ENCODE measurements at places on chromosomes 1 and 21.

DNA sequence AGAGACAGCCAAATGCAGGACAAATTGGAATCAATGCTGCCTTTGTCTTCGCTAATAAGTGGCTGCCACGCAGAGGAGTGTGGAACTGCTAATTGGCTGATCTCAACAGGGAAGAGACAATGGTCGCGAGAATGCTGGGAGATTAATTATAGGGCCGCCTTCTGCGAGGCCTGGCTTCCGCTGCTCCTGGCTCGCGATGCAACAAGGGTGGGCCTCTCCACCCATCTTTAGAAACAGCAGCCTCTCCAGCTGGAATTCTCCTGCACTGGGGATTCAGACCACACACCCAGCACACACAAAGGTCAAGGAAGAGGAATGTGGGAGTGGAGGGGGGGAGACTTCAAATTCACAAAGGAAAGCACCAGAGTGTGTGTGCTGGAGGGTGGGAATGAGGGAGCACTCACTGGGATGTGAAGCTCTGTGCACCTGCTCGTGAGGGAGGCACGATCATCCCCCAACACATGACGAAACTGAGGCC, 200.7 kb upstream of the GRIK3 start:
- DNase-seq: no peak

DNA sequence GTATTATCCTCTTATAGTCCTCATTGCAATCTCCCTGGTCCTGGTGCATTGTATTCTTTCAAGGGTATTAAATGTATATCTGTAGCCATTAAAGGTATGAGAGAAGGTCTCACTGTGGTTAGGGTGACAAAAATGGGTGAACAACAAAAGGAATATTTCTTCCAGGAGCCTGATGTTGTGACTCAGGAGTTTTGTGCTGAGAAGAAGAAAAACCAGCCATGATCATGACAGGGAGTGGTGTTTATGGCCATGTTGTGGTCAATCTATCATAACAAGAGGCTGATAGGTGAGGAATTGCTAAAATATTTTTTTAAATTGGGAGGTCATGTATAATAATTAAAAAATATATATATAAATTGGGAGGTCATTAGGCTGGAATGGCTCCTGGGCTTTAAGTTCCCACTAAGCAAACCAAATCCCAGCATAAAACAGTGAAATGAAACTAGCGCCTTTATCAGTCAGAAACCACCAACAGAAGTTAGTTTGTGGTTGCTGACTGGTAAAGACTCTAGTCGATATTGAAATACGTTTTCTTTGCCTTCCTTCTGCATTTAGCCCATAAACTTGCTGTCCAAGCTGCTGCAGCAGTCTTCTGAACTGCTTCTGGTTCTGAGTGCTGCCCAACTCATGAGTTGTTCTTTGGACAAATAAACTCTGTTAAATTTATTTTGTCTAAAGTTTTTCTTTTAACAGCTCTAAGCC, 60.3 kb downstream of the TBX19 start:
- DNase-seq: no peak

- DNase-seq: no peak
Observed at GRCh38 chr1:94864821-94865220, 44.7 kb downstream of the SLC44A3 start.

GRCh38 chr1:231619257-231619634, 7.3 kb upstream of the DISC1 start:
- DNase-seq: no peak

- no peak for DNase-seq
Observed at GRCh38 chr1:28154078-28154594, 22.4 kb downstream of the PTAFR start.

- no peak for DNase-seq
Observed at GRCh38 chr1:231866392-231867331, 240.1 kb downstream of the DISC1 start.

GRCh38 chr1:66143651-66144050, 351.0 kb downstream of the PDE4B start:
- no peak for DNase-seq

DNA sequence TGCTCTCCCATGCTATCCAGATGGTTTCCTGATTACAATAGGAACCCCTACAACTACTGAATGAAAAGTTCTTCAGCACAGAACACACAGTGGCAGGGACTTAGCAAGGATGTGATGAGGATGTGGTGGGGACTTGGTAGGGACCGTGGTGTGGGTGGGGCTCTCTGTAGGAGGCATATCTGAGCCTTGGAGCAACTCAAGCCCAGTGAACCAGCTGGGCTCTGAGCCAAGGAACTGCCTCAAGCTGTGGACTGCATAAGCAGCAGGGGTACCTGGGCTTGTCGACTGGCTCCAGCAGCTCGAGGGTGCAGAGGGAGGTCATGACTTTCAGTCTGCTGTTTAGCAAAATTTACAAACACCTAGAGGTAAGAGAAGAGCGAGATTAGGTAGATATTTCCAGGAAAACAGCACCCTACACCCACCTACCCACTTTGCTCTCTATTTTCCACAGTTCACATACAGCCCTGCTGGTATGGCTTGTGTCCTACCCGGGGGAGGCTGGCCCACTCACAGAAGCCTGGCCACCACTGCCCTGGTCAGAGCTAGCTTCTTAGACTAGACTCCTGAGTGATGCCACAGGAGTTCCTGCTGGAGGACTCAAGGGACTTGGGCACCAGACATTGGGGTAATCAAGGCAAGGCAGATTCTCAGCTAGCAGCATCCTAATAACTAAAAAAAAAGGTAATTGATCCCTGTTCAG, 86.8 kb upstream of the GCLM start:
- no peak for DNase-seq

GRCh38 chr1:240522122-240522822, 89.7 kb downstream of the GREM2 start:
- DNase-seq: no peak

DNA sequence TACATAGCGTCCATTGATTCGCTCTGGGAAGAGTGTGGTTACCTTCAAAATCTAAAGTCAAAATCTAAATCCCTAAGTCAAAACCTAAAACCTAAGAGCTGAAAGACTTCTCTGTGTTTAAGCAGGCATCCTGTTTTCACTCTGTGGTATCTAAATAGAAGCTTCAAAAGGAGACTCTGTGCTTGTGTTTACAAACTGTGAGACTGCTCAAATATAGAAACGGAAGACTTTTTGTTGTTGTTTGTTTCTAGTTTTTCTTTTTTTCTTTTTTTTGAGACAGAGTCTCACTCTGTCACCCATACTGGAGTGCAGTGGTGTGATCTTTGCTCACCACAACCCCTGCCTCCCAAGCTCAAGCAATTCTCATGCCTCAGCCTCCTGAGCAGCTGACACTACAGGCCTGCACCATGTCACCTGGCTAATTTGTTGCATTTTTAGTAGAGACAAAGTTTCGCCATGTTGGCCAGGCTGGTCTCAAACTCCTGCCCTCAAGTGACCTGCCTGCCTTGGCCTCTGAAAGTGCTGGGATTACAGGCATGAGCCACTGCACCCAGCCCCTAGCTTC, 425.9 kb downstream of the SMYD3 start:
- DNase-seq: no peak

- no peak for DNase-seq
Observed at GRCh38 chr21:41562101-41563000, 54.4 kb upstream of the TMPRSS2 start.

DNA sequence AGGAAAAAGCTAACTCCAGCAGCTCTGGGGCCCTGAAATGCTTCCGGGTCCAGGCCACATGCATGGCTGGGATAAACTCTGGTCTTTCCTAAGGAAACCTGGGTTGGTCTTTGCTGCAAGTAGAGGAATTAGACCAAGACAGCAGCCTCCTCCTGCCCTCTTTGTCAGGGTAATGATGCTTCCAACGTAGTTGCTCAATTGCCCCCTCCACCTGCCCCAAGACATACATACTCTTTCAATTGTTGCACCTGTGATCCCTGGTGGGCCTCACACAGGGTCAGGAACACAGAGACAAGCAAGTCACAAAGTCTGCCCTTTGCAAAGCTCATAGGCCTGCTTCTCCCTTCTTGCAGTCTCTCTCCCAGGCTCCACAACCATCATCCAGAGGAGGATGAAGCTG, 41.9 kb upstream of the GRIK3 start:
- no peak for DNase-seq

DNA sequence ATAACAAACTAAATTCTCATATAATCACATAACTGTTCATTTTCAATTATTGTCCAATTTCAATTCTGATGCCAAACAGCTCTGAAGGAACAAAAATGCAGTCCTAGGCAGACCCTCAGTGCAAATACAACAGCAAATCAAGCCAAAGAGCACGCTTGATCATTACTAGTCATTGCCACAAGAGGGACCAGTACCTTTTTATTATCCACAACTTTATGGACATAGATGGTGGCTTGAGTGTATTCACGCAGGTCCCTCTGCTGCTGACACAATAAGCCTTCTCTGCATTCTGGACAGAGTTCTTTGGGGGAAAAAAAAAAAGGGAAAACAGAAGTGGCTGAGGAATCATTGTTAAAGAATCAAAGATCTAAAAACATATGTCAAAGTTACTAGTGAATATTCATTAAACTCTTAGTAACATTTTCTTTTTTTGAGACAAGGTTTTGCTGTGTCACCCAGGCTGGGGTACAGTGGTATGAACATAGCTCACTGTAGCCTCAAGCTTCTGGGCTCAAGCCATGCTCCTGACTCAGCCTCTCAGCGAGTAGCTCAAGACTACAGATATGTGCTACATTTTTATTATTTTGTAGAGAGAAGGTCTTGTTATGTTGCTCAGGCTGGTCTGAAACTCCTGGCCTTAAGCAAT, 34.3 kb upstream of the RAP1GAP start:
- no peak for DNase-seq

- no peak for DNase-seq
Observed at GRCh38 chr1:227257964-227258363, 60.3 kb downstream of the CDC42BPA start.

DNA sequence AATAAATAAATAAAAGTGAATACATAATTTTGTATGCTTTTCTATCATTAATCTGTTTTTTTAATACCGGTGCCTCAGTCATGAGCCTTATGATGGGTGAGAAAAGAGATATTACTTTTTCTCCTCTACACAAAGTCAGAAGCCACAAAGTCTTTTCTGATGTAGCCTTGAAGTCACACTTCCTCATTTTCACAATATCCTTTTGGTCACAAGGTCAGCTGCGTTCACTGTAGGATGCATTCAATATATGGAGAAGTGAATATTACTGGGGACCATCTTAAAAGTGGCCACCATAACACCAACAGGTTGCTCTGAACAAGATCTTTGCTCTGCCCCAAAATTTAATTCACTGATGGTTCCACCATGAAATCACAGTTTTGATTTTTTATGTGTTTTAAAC, 83.3 kb upstream of the TNR start:
- DNase-seq: no peak

GRCh38 chr1:53112271-53112774, 30.1 kb downstream of the SLC1A7 start:
- DNase-seq: peak; percentile 75

DNA sequence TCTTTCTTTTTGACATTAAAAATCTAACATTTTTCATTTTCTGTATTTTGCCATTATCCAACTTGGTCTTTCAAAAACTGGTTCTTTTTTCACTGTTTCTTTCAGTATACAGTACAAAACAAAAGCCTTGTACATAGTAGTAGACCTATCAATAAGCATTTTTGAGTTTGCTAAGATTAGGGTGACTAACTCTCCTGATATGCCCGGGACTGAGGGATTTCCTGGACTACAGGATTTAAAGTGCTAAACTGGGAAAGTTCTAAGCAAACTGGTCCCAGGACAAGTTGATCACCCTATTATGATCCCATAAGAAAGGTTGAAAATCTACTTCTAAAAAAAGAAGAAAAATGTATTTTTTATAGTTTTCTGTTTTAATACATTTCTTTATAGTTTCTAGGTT, 120.9 kb downstream of the USP25 start:
- DNase-seq: peak; percentile 92

GRCh38 chr1:116322752-116323405, 50.2 kb upstream of the ATP1A1 start:
- no peak for DNase-seq

DNA sequence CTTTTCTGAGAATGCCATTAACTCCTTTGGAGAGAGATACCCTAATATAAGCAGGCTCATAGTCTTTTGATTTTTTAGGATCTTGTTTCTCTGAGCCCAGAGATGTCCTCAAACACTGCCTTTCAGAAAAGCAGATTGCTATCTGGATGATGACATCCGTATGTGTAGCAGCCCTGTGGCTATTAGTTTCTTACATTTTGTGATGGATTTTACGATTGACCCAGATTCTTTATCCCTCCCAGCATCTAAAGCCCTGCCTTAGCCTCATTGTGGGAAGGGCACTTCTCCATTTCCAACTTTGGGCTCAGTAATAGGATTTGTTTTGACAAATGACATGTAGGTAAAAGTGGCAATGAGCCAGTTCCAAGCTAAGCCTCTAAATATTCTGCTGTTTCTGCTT, 300.3 kb downstream of the TTLL7 start:
- DNase-seq: no peak

- DNase-seq: no peak
Observed at GRCh38 chr1:150791585-150791984, 16.5 kb downstream of the CTSK start.

DNA sequence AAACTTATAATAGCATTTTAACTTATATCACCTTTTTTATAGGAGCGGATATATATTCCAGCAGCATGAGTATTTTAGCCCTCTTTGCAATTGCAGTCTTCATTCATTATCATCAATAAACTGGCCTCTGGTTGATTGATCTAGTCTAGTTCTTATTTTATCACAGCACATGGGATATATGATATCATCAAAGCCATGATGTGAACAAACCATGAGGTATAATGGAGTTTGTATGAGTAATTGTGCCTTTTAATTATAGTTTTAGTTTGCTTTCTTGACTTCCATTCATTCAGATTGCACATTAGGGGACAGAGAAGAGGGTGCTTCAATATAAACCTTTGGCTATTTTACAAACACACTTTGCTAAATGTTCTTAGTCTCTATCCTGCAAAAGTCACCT, 3.5 kb upstream of the UBR4 start:
- no peak for DNase-seq

GRCh38 chr1:14598498-14599182, at the start of gene KAZN:
TSS of gene KAZN (plus strand) at chr1:14598685.
- DNase-seq: no peak

GRCh38 chr1:205122489-205122882, 708 bp upstream of the RBBP5 start:
- no peak for DNase-seq

DNA sequence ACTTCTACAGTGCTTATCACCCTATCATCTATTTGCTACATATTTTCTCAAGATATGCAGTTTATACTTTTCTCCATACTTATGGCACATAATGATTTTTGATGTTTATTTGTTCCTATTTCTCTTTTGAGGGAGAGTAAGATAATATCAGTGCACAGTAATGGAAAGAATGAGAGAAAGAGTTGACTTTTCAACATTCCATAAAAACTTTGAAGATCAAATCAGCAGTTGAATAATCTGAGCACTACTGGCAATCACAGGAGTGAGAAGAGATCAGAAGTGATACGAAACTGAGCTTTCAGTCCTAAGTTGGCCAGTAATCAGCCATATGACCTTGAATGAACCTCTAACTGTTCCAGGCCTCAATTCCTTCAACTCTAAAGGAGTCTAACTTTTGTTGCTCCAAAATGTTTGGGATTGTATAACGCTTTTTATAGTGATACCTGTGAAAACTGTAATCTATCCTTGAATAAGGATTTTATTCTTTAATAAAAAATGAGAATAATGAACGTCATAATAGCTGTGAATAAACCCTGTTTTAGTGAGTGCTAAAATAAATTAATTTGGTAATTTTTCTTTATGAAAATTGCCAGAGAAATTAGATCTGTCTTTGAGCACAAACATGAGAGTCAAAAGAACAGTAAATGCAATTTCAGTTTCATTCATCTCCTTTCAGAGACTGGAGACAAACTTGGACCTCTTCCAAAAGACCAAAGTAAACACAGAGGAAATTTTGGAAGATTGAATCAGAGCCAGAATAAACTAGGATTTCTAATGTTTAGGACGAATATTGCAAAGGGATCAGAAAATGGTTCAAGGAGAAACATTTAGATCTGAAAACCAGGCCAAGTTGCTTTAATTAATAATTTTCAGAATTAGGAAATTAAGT, 309.9 kb downstream of the ADGRL2 start:
- DNase-seq: no peak
